ENCODE measurements at places on chromosomes 7 and 10.
A peak's percentile ranks its signal among the peaks of the same experiment; 100 is the strongest.

DNA sequence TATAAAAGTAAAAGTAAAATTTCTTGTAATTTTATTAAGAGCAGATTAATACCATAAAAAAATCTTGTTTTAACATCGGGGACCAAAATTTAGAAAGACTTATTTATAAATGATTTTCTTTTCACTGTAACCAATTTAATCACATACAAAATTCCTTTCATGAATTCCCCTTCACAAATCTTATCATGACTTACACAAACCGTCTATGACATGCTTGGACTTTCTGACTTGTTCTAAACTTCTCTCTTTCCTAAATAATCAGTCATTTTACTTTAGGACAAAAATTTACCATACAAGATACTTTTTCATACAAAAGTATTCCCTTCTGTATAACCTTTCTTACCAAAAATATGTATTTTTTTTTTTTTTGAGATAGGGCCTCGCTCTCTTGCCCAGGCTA lies 9.3 kb downstream of the CROT start:
- DNase-seq, result no peak

- DNase-seq, result no peak
Observed at GRCh38 chr10:42878134-42878820, 95.7 kb downstream of the BMS1 start.

GRCh38 chr10:61901829-61902444 lies 438 bp downstream of the ARID5B start:
- no peak for DNase-seq

- DNase-seq, result no peak
Observed at GRCh38 chr10:98006266-98006665, 24.2 kb downstream of the CRTAC1 start.

DNA sequence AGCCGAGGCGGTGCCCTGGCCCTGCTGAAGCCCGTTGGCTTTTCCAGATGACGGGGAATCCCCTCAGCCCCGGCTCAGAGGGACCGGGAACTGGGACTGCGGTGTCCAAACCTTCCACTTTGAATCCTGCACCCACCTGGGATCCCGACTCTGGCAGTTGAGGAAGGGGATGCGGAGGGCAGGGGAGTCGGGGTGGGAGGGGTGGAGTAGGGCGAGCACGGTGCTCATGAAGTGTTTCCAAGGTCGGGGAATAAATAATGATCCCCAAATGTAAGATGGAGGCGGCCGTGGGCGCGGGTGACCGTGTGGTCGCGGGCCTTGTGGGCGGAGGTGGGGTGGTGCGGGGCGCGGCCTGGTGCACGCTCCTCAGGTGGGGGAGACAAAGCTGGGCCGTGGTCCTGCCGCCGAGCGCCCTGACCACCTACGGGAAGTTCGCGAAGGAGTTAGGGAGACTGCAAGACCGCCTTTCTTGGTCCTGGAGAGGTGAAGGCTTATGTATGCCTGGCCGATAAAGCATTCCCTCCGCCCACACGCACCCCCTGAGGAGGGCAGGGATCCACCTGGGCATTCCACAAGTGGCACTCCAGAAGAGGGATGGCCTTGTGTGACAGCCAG lies 1.4 kb downstream of the MTURN start:
- no peak for DNase-seq

GRCh38 chr10:5343979-5344378 lies 20.8 kb upstream of the UCN3 start:
- DNase-seq, result no peak

DNA sequence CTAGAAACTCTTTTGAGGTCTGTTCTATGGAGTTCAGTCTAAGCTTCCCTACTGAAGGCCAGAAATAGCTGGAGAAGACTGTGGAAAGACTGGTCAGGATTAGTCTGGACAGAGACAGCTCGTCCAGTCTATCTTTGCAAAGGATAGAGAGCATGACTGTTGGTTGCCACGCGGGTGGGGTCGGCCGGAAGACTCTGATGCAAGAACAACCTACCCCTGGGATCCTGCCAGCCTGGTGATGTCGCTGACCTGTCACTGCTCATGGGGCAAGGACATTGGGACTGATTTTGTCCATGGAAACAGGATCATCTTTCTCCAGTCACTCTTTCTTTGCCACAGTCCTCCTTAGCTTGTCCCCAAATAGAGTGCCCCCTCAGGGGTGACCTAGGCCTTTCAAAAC lies 337.6 kb upstream of the NPSR1 start:
- DNase-seq, result no peak

DNA sequence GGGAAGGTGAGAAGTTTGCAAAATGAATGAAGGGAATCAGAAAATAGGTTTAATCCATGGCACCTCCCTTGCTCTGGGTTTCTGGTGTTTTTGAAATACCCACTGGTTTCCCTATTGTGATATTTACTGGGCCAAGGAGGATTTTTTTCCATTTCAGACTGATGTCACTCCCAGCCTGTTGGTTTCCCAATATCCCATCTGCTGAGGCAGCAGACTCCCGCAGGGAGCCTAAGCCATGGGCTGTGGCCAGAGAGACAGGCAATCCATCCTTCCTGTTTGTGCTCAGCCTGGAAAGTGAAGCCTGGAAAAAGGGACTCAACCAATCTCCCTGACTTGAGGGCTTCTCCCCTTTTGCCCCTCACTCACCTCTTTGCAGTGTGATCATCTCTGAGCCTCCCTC lies 22.8 kb downstream of the FAM107B start:
- no peak for DNase-seq

- no peak for DNase-seq
Observed at GRCh38 chr7:90502539-90502938, 33.1 kb downstream of the PTTG1IP2 start.

DNA sequence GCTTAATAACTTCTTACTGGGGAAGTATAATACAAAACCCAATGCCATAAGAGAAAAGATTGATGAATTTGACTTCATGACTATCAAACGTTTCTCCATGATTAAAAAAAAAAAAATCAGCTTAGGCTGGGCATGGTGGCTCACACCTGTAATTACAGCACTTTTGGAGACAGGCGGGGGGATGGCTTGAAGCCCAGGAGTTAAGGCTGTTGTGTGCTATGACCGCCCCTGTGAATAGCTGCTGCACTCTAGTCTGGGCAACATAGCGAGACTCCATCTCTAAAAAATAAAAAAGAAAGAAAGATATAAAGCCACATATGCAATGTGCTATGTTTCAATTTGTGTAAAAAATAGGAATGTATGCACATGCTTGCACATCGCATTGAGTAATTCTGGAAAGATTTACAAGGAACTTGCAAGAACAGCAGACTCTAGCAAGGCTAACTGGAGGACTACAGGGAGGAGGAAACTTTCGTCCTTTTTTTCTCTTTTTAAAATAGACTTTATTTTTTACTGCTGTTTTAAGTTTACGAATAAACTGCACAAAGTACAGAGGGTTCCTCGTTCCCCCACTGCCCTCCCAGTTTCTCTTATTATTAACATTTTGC lies 10.3 kb upstream of the RARRES2 start:
- DNase-seq, result no peak

GRCh38 chr10:127738512-127739424 lies 1.8 kb downstream of the FOXI2 start:
- no peak for DNase-seq

- DNase-seq, result no peak
Observed at GRCh38 chr7:39535720-39536119, 30.5 kb upstream of the YAE1 start.

- no peak for DNase-seq
Observed at GRCh38 chr7:95095259-95095965, 188.0 kb downstream of the PPP1R9A start.

GRCh38 chr7:127844707-127845331 lies 186.4 kb downstream of the LRRC4 start:
- no peak for DNase-seq

DNA sequence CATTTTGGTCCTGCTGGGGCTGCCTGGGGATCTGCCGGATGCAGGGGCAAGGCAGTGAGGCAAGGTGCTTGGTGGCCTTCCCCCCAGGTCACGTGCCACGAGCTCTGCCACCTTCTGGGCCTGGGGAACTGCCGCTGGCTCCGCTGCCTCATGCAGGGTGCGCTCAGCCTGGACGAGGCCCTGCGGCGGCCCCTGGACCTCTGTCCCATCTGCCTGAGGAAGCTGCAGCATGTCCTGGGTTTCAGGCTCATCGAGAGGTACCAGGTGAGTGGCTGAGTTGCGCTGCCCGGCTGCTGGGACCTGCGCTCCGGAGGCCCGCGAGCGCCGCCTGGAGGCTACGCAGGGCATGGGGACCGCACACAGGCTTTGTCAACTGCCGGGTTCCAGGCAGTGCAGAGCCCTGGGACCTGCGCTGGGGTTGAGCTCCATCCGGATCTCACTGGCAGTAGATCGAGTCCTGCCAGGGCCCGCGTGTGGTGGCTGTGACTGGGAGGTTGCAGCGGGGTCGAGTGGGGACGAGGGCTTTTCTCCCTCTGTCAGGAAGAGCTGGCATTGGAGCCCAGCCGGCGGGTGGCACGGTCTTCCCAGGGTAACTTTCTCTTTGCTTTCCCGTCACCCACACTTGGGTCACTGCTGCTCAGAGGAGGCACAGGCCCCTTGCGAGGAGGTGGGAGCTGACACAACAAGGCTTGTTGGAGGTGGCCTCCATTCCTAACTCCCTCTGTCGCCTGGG lies 21.7 kb downstream of the AMZ1 start:
- peak; percentile 68 for DNase-seq

DNA sequence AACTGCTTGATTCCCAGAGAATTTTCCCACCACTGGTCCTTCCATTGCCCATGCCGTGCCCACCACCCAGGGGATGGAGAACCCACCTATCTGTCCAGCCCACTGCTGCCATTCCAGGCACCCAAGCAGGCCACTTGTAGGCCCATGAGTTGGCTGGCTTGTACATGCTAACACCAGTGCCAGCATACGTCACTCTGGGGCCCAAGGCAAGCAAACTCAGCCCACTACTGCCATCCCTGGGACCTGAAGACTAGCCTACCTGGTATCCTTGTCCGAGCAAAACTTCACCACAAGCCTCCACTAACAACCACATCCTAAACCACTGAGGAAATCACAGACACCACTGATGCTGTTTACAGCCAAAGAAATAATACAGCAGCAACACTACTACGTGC lies 44.7 kb upstream of the CDK6 start:
- no peak for DNase-seq

- DNase-seq, result no peak
Observed at GRCh38 chr7:11751807-11752389, 80.1 kb downstream of the THSD7A start.

DNA sequence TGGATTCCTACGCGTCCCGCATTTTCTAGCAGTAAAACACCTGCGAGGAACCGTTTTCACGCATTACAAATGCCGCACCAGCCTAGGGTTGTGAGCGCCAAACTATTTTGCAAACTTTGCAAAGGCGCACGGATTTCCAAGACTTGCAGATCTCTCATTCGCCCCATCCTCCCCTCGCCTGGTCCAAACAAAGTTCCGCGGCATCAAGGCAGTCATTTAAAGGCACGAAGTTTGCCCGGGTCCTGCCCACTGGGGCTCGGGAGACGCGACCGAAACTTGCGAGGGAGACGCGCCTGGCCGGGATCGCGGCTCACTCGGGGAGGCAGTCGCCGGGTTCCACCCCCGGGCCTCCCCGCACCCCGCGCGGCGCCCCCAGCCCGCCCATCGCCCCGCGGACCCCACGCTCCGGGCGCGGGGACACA lies 613 bp downstream of the USP6NL start:
- DNase-seq, result no peak

GRCh38 chr10:63262430-63263073 lies 129.4 kb downstream of the NRBF2 start:
- no peak for DNase-seq

GRCh38 chr10:88702848-88703597 lies 3.0 kb upstream of the LIPK start:
- DNase-seq, result no peak

DNA sequence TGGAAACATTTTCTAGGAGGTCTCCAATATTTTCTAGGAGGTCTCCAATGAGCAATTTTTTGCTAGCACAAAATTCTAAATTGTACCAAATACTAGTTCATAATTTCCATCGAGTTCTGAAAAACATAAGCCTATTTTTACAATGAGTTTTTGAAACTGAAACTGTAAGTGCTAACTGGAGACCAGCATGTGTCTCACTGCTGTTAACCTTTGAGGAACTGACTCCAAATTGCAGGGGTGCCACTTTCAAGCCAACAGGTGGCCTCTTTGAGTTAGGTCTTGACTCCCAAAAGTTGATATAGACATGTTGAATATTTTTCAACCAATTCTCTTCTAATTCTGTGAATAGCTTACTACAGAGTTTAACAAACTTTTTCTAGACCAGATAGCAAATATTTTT lies 58.8 kb downstream of the CAV1 start:
- DNase-seq, result no peak

GRCh38 chr7:4470246-4470645 lies 211.8 kb upstream of the FOXK1 start:
- DNase-seq, result no peak
